ENCODE measurements at places on chromosomes 3 and 15.
A peak's percentile ranks its signal among the peaks of the same experiment; 100 is the strongest.

- DNase-seq, result no peak
These were observed 54.7 kb downstream of the ITPR1 start for GRCh38 chr3:4547799-4548198.

- no peak for DNase-seq
These were observed 45.3 kb upstream of the KY start for GRCh38 chr3:134696155-134696554.

- DNase-seq, result no peak
These were observed 54.6 kb downstream of the SPRED1 start for GRCh38 chr15:38307251-38307650.

GRCh38 chr3:47984075-47984728 is 32.0 kb downstream of the MAP4 start:
- peak; percentile 27 for DNase-seq

GRCh38 chr15:69104050-69104750 is 56.2 kb upstream of the GLCE start:
- DNase-seq, result no peak

DNA sequence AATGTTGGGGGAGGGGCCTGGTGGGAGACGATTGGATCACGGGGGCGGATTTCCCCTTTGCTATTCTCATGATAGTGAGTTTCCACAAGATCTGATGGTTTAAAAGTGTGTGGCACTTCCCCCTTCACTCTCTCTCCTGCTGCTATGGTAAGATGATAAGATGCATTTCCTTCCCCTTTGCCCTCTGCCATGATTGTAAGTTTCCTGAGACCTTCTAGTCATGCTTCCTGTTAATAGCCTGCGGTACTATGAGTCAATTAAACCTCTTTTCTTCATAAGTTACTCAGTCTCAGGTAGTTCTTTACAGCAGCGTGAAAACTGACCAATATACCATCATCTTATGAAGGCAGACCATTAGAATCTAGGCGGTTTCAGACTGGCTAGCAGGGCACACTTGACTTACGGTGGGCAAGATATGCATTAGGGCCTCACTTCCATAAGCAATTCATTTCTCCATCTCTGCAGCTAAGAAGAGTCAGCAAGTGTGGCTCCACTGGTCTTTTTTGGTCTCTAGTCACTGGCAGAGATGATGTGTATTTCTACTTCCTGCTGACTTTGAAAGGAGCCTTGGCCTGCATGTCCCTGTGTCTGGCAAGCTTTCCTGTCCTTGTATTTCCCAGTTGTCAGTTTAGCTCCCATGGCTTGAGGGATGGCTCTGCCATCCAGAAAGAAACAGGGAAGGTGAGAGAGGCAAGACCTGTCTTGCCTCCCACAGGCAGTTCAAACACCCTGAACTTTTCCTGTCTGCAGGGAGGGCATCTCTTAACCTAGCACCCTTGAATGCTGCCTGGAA is 109.0 kb upstream of the ADAMTS9 start:
- no peak for DNase-seq

- DNase-seq, result no peak
These were observed 11.0 kb downstream of the SHOX2 start for GRCh38 chr3:158095111-158095813.

GRCh38 chr15:93223803-93224202 is 134.8 kb upstream of the RGMA start:
- DNase-seq, result no peak

GRCh38 chr15:65655457-65655856 is 33.7 kb downstream of the SLC24A1 start:
- no peak for DNase-seq

GRCh38 chr3:194275721-194276120 is 75.4 kb downstream of the CPN2 start:
- DNase-seq, result no peak

DNA sequence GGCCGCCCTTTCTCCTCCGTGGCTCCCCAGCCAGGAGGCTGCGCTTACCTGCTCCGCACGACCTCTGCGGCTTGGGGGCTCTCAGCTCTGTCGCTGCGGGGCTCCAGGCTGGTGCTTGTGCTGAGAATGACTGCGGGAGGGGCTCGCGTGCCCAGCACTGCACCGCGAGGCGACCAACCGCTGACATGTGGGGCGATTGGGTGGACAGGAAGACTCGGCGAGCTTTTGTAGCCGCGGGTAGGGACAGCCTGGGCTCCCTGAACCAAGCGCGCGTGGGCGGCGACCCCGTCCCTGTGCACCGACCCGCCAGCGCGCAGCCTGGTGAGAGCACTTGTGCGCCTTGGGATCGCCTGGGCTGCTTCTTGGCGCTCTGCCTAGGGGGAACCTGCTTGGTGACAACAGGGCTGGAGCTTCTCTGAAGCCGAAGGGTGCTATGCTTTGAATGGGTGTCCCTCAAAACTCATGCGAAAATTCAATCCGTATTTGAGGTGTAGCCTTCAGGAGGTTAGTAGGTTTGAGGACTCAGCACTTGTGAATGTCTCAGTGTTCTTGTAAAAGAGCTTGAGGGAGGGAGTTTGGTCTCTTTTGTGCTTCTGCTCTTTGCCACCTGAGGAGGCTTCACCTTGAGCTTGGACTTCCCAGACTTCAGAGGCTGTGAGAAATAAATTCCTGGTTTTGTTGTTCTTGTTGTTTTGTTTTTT is 50.4 kb downstream of the IL12A start:
- no peak for DNase-seq

GRCh38 chr3:120181632-120182031 is 87.4 kb upstream of the GSK3B start:
- no peak for DNase-seq

DNA sequence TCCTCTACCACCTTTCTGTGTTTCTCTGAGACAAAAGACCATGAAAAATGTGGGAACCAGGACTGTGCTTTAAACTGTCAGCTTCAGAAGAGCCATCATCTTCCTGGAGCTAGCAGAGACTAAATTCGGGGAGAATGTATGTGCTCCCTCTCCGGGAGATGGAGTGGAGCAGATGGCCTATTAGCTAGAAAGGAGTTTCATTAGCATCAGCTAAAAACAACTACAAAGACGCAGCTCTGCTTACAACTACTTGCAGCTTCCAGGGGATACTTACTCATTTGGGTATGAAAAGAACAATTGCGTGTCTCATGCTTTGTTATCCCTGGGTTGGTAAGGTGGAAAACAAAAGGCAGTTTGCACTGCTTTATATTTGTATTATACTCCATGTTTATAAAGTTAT is 159.6 kb downstream of the MFSD1 start:
- DNase-seq, result no peak

- DNase-seq, result no peak
These were observed 11.3 kb upstream of the RPL39L start for GRCh38 chr3:187150599-187150998.

GRCh38 chr3:102024270-102024904 is 175.1 kb downstream of the NFKBIZ start:
- no peak for DNase-seq

DNA sequence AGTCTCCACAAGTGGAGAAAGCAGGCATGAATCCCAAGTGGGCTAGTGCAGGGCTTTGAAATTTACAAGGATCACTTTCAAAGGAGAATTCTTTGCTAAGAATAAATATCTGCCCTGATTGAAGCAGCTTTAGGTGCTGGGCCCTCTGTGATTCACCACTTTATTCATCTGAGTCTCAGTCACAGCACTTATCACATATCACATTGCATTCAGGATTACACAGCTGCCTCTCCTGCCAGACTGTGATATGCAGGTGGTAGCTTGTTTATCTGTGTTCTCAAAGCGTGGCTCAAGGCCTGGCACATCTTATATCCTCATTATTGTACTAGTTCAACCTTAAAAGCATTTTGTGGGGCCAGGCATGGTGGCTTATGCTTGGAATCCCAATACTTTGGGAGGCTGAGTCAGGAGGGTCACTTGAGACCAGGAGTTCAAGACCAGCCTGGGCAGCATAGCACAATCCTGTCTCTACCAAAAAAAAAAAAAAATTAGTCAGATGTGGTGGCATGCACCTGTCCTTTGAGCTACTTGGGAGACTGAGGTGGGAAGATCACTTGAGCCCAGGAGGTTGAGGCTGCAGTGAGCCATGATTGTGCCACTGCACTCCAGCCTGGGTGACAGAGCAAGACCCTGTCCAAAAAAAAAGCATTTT is 156.9 kb upstream of the EIF1B start:
- DNase-seq, result no peak

DNA sequence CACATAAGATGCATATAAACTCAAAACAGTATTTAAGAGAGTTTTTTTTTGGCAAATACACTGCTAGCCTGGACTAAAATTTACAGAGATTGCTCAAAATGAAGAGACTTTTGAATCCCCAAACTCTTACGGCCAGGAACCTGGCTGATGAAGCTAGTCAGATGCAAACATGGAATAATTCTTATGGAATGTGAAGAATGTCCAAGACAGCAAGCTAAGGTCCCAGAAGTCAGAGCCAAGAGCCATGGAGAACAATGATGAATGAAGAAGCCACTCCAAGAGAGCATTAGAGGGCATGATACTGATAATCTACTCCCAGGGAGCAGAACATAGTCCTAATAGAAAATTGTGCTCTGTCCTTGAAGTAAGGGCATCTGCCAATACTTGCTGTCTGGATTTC is 705.5 kb downstream of the DIPK2A start:
- DNase-seq, result peak; percentile 4

GRCh38 chr15:80800067-80800466 is 20.9 kb downstream of the CEMIP start:
- no peak for DNase-seq

DNA sequence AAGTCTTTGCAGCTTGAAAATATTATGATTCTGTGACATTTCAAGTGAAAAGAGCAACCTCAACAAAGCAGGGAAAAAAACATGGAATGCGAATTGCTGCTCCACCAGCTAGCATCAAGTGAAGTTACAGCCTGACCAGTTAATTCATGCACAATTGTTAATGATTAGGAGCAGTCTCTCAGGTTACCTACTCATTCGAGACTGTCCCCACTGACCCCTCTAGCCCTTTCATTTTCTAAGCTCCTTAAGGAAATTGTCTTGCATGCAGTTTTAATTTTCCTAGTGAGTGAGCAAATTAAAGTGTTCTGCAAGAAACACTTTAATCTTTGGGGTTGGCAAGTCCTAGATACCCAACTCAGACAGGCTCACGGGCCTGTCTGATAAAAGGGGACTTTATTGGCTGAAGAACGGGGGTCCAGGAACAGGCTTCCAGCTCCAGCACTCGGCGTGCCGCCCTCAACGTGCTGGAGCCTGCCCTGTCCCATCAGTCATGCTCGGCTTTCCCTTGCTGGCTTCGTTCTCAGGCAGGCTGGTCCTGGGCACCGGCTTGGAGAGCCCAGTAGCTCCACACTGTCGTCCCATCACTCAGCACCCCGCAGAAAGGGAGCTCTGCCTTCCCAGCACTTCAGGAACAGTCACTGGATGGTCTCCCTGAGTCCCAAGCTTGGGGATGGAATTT is 18.3 kb downstream of the PODXL2 start:
- DNase-seq, result no peak

GRCh38 chr15:92892201-92892555 is 7.9 kb upstream of the CHD2 start:
- DNase-seq, result no peak

DNA sequence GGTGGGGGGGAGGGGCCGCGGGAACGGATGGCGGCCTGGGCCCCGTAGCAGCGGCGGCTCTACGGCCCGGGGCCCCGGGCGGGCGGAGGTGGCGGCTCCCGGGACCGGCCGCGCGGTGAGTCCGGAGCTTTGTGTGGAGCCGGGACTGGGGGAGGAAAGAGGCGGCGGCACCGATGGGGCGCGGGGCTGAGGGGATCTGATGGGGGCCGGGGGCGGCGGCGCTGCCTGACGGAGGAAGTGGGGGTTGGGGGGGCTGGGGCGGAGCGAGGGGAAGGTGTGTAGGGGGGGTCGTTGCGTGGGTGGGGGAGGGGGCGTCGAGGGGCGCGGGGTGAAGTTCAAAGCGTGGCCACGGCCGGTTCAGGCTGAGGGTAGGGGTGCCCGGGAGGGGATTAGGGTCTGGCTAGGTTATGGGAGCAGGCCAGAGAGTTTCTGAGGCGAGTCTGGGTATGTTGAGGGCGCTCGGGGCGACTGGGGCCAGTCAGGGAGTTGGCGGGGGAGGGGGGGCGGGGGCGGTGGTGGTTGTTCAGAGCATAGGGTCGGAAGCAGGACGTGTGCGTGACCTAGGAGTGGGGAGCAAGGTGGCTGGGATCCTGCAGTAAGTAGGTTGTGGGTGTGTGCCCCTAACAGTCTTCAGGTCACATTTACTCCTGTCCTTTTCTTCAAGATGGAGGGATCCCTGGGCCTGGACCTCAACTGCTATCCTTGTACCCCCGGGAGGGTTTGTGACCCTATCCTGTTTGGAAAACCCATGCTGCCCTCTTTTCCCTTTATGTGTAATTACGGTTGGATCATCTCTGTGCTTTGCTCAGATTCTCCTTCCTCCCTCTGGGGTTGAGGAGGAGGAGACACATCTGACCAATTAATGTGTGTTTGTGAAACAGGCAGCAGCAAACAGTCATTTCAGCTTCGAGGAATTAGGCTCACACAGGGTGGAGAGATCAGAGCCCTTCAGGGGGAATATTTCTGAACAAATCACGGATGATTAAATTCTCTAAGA is 644 bp downstream of the ZNF609 start:
- peak; percentile 65 for DNase-seq

DNA sequence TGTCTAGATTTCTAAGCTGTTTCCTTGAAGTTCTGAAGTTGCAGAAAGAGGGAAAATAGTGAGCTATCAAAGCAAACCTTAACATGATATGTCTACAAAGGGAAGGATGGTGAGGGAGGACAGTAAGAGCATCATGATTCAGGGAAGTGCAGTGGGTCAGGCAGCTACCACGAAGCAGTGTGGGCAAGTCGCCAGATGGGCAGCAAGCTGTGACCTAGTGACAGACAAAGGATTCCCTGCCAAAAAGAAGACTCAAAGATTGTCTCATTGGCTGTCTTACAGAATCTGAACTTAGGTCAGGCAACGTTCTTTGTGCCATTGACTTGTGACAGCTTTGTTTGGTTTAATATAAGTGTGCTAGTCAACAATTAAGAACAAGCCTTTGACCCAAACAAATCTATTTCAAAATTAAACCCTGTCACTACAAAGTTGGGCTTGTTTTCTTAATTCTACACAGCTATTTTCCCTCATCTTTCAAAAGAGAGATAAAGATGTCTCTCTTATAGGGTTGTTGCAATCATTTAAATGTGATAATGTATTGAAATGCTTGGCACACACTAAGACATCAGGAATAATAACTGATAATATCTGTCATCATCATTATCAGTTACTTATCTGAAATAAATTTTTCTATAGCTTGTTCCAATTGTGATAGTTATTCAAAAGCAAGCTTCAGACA is 153.3 kb downstream of the ECT2 start:
- DNase-seq, result no peak

DNA sequence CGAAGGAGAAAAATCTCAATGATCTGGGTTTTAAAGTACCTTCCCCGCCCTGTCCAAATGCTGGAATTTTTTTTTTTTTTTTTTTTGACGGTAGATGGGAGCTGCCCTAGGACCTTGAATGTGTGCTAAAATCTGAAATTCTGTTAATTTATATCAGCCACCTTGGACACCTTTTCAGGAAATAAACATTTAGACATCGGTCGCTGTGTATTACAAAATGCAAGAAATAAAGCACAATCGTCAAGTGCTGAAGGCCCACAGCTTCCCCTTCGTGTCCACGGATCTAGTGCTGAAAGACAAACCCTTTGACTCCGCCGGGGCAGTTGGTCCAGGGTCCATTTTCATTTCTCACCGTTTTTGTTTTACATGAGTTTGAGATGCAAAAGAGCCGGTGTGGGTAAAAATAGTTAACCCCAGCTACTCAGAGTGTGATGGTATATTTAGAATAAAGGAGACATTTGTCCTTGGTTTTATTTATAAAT is 90.2 kb upstream of the CHD2 start:
- DNase-seq, result no peak

All from HTR-8/SVneo (cell line).